ENCODE measurements at places on chromosomes 1 and 21. TPM values are rescaled to one million over a fixed set of nuclear protein-coding genes. Genes with fewer than 3 reads are reported as not detected.

DNA sequence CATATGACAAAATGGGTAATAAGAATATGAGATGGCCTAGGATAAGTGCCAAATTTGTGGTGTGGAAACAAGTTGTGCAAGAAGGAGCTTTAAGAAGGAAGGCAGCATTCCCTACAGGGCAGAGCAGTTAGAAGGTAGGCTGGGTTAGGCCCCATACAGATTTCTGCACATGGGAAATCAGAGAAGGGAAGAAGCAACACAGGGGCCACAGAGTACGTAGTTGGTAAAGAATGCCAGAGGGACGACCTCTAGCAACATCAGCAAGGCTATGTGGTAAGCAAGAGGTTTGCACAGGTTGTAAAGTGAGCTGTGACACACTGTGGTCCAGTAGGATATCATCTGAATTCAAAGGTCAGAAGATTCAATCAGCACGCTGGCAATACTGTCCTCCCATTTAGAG, 765.6 kb upstream of the B3GALT2 start:
- H3K27ac ChIP-seq: no peak overlapping the region
- H3K4me1 ChIP-seq: no peaks in the 10 kb centered on the region
- H3K4me3 ChIP-seq: no peak overlapping the region
- H3K27me3 ChIP-seq: no peaks in the 10 kb centered on the region
- H3K36me3 ChIP-seq: no peaks in the 10 kb centered on the region
- no peak for DNase-seq

DNA sequence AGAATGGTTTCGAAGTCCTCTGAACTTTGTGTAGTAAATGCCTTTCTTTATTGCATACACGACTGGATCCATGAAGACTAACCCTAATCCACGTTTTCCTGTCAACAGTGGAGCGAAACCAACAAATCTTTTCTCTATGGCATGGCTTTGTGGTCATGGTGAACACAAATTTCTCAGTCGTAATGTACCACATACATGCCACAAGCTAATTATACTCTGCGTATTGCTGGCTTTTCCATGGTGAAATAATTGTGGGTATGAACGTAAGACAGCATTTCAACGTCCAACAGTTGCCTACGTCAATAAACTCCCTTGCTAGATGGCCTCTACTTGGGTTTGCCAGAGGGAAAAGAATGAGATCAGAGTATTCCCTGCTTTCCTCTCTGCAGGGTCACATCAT, 27.5 kb downstream of the INTS7 start:
- no peak overlapping the region for H3K4me3 ChIP-seq
- no peaks in the 10 kb centered on the region for H3K27me3 ChIP-seq
- H3K4me1 ChIP-seq: no peaks in the 10 kb centered on the region
- no peak overlapping the region for H3K27ac ChIP-seq
- H3K36me3 ChIP-seq: peaks cover 32% of the 10 kb centered on the region

CHIA gene
- total RNA-seq: not detected

GRCh38 chr1:18569811-18570545, 60.7 kb upstream of the PAX7 start:
- no peak overlapping the region for H3K4me3 ChIP-seq
- H3K36me3 ChIP-seq: no peaks in the 10 kb centered on the region
- H3K27me3 ChIP-seq: no peaks in the 10 kb centered on the region
- no peak overlapping the region for H3K27ac ChIP-seq
- DNase-seq: no peak

DNA sequence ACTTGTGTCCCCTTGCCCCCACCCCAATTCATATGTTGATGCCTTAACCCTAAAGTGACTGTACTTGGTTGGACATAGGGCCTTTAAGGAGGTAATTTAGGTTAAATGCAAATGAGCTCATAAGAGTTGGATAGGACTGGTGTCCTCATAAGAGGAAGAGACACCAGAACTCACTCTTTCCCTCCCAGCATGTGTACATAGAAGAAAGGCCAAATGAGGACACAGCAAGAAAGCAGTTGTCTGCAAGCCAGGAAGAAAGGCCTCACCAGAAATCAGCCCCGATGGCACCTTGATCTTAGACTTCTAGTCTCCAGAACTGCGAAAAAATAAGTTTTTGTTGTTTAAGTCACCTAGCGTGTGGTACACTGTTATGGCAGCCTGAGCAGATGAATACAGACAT, 45.5 kb downstream of the RAB3GAP2 start:
- no peak overlapping the region for H3K27ac ChIP-seq
- H3K36me3 ChIP-seq: peaks cover 17% of the 10 kb centered on the region
- no peak for DNase-seq
- no peaks in the 10 kb centered on the region for H3K4me1 ChIP-seq
- H3K4me3 ChIP-seq: no peak overlapping the region

- peaks cover 6% of the 10 kb centered on the region for H3K4me1 ChIP-seq
- H3K36me3 ChIP-seq: no peaks in the 10 kb centered on the region
- H3K4me3 ChIP-seq: no peak overlapping the region
- H3K27me3 ChIP-seq: no peaks in the 10 kb centered on the region
- no peak overlapping the region for H3K27ac ChIP-seq
Observed at GRCh38 chr1:3660704-3661103, 8.4 kb downstream of the TP73 start.
